ENCODE measurements at places on chromosomes 2 and 18. TPM values are rescaled to one million over a fixed set of nuclear protein-coding genes. Genes with fewer than 3 reads are reported as not detected.

Gene EML6
- total RNA-seq = 1.6 TPM

Gene AKAIN1
- total RNA-seq = not detected

Gene ANTXR1
- total RNA-seq = 6.7 TPM

Gene CXCR1
- not detected for total RNA-seq

Gene SERPINB11
- not detected for total RNA-seq

Gene METTL21A
- 65.2 TPM for total RNA-seq

Gene ELOA2
- not detected for total RNA-seq

DNA sequence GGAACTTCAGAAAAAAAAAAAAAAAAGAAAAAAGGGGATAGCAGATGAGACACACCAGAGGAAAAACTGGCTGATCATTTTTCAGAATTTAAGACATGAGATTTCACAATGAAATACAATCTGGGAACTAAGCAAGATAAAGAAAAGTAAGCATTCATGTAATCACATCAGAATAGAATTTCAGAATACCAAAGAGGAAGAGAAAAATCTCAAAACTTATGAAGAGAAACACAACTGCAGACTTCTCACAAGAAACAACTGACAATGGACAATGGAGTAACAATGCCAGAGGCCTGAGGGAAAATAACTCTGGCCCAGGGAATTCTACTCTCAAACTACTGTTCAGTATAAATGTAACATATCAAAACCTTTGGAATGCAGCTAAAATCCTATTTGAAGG is 13.2 kb upstream of the RRM2 start:
- no peaks in the 10 kb centered on the region for H3K4me1 ChIP-seq
- no peaks in the 10 kb centered on the region for H3K27me3 ChIP-seq
- no peak overlapping the region for H3K4me3 ChIP-seq
- no peaks in the 10 kb centered on the region for H3K36me3 ChIP-seq

GRCh38 chr2:72956936-72957335 is 39.6 kb downstream of the EMX1 start:
- no peaks in the 10 kb centered on the region for H3K36me3 ChIP-seq
- no peaks in the 10 kb centered on the region for H3K27me3 ChIP-seq
- H3K4me1 ChIP-seq = peaks cover 50% of the 10 kb centered on the region
- H3K27ac ChIP-seq = no peak overlapping the region
- DNase-seq = no peak
- H3K4me3 ChIP-seq = no peak overlapping the region

DNA sequence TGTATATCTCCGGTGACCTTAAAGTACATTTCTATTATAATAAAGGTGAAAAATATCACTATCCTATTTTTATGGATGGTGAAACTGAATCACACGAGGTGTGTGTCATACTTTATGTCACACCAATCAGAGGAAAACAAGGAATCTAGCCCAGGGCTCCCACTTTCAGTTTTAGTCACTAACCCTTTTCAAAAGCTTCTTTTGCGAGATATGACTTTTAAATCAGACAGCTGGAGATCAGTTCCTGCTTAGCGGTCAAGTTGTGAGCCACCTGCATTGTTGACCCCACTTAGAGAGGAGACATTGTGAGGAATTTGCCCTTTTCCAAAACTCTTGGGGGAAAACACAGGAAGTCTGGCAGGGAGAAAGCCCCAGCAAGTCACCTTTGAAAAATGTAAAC is 70.5 kb downstream of the CPS1 start:
- H3K4me3 ChIP-seq = no peak overlapping the region
- H3K27me3 ChIP-seq = no peaks in the 10 kb centered on the region
- no peak overlapping the region for H3K27ac ChIP-seq
- H3K36me3 ChIP-seq = no peaks in the 10 kb centered on the region
- H3K4me1 ChIP-seq = no peaks in the 10 kb centered on the region

DNA sequence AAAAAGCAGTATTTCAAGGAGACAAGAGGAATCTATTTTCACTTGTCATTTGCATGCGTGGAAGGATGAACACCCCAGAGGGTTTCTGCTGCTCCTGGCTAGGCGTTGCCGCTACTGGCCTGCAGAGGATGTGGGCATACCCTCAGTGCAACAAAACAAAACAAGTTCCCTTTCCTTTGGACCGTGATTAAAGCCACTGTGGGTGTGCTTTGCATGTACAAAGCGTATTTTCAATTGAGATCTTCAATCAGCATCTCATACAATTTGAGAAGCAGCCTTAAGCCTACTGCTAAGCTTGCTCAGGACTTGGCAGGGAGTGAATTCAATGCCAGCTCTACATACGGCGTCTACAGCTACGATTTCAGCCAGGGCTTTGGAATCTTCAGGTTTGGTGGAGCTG is 298.4 kb downstream of the LPIN1 start:
- H3K4me1 ChIP-seq = no peaks in the 10 kb centered on the region
- no peak overlapping the region for H3K4me3 ChIP-seq
- H3K27ac ChIP-seq = no peak overlapping the region
- H3K36me3 ChIP-seq = no peaks in the 10 kb centered on the region
- H3K27me3 ChIP-seq = no peaks in the 10 kb centered on the region
- DNase-seq = no peak

DNA sequence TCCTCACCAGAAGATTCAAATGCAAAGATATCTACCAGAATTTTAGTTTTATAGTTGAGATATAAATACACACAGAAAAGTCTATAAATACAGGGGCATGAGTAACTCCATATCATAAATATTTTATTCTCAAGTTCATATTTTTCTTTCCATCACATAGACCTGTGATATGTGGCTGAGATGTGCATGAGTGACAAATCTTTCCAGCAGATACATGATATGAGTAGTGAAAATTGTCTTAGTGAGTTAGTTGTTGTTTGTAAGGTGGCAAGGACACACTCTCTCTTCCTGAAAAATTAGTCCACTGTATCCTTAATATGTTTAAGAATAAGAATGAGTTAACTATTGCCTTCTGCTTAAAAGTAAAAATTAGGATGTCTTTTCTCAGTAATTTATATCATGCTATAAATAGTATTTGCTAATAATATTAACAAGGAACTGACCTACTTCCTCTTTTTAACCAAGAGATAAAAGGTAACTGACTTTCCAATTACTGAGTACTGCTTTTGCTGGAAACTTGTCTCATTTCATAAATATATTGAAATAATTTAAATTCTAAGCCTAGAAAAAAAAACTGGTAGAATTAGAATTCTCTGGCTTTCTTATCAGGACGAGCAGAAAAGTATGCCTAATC is 85.2 kb upstream of the SESTD1 start:
- no peaks in the 10 kb centered on the region for H3K4me1 ChIP-seq
- no peak overlapping the region for H3K27ac ChIP-seq
- H3K27me3 ChIP-seq = no peaks in the 10 kb centered on the region
- DNase-seq = no peak
- H3K4me3 ChIP-seq = no peak overlapping the region
- no peaks in the 10 kb centered on the region for H3K36me3 ChIP-seq
